ENCODE measurements at places on chromosomes 2 and 18.

GRCh38 chr18:62717169-62717924 is 2.0 kb downstream of the PHLPP1 start:
- no peak for DNase-seq

- DNase-seq, result no peak
These were observed 119.5 kb upstream of the PARD3B start for GRCh38 chr2:204425821-204426220.

DNA sequence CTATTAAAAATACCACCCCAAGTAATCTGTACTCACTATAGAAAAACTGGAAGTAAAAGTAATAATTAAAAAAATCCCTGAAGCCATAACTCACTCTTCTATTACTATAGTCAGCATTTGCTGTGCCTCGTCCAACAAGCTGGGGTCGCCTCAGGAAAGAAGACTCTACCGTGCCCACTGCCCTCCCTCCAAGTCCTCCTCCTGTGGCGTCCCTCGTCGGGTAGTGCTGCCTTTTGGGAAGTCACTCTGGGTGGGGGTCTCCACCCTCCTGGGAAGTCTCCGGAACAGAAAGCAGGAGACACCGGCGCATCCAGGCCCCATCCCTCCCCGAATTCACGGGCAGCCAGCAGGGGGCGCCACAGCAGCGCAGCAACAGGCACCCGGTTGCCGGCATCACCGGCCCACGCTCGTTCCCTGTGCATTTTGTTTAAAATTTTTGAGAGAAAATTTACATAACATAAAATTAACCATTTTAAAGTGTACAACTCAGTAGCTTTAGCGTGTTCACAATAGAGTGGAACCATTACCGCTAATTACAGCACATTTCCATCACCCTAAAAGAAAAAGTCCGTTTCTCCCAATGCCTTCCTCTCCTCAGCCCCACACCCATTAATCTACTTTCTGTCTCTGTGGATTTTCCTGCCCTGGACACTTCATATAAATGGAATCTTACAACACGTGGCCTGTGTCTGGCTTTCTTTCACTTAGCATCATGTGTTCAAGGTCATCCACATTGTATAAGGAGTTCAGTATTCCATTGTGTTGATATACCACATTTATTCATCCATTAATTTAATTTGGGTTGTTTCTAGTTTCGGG is 62.2 kb downstream of the ADNP2 start:
- DNase-seq, result peak; percentile 73

GRCh38 chr2:146081459-146081858 is 1561.5 kb upstream of the ZEB2 start:
- DNase-seq, result no peak

GRCh38 chr2:225471039-225471438 is 71.5 kb downstream of the NYAP2 start:
- no peak for DNase-seq

GRCh38 chr2:240994171-240994896 is 4.1 kb upstream of the SNED1 start:
- DNase-seq, result no peak

GRCh38 chr2:75637568-75637967 is 9.0 kb upstream of the MRPL19 start:
- no peak for DNase-seq

GRCh38 chr2:16194530-16194929 is 254.2 kb downstream of the MYCN start:
- DNase-seq, result no peak

DNA sequence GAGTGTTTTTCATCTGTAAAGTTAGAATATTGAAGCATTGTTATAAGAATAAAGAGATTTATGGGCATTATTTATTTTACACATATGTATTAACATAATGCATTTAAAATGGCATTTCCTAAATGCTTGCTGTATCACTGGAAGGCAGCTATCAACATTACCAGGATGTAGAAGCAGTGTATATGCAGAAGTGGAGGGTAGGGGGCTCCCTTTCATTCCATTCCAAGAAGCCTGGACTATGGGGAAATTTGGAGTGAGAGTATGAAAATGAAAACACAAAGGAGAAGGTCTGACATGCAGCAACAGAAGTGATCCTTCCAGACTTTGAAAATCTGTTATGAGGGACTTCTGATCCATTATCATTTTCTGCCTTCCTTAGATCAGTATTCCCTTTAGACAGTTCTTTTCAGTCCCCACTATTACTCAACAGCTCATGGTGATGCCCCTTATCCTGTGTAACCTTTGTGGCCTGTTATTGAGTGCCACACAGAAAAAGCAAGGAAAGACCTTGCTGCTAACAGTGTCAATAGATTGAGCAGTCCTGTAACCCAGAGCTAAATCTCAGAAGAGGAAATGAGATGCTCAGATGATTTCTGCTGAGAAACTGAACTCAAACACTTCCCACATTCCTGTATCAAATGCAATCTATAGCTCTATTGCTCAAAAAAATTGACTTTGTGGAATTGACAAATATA is 216.6 kb downstream of the HNMT start:
- no peak for DNase-seq

DNA sequence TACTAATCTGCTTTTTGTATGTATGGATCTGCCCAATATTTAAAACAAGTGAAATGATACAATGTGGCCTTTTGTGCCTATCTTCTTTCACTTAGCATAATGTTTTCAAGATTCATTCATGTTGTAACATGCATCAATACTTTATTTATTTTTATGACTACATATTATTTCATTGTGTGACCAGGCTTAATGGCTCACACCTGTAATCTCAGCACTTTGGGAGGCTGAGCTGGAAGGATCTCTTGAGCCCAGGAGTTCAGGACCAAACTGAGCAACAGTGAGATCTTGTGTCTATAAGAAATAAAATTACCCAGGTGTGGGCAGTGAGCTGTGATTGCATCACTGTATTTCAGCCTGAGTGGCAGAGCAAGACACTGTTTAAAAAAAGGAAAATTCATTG is 33.2 kb downstream of the SPOPL start:
- no peak for DNase-seq

GRCh38 chr2:105323111-105323510 is 6.4 kb downstream of the TGFBRAP1 start:
- no peak for DNase-seq

DNA sequence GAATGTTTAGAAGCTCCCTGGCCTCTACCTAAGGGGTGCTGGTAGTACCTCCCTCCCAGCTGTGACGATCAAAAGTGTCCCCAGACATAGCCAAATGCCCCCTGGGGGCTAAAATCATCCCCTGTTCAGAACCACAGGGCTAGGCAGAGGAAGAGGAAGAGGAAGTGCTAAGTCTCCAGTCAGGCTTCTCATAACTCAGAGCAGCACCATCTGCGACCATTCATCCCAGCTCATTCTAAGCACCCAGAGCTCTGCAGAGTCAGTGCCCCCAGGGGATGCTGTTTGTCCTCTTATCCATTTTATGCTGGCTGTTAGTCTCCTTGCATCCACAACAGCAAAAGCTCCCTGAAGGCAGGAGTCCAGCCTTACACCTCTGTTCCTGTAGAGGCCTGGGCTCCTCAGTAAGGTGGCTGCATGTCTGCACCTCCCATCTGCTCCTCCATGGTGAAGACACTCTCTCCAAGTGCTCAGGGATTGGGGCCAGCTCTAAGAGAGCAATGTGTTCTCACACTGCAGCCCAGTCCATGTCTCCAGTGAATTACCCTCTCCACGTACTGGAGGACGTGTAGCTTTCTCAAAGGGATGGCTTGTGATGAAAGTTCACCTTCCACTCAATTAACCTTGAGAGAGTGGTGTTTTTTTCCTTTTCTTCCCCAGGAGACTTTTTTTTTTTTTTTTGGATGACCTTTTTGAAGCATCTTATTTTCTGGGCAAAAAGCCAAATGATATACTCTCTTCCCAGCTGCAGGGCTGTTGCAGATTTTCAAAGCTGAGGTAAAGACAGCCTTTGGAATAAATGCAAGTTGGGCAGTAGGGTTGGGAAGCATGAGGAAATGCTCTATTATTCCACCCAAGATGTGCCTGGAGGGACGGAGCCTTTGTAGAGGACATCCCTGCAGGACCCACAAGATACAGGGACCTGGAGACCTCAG is 158.9 kb upstream of the SLC14A2 start:
- DNase-seq, result peak; percentile 34

DNA sequence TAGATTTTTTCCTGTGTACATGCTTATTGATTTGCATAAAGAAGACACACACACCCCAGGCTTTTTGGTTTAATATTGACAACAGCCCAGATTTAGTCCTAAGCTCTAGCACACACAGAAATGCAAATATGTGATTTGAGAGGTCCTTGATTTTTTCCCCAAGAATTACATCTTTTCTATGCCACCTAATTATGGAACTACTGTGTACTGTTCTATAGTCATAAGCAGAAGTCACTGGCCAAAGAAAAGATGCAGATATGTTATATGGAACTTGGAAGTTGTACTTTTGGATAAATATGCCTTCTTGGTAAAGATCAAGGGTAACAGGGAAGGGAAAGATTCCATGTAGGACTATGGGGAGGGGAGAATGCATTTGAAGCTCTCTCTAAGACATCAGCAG is 105.6 kb downstream of the SETBP1 start:
- no peak for DNase-seq

DNA sequence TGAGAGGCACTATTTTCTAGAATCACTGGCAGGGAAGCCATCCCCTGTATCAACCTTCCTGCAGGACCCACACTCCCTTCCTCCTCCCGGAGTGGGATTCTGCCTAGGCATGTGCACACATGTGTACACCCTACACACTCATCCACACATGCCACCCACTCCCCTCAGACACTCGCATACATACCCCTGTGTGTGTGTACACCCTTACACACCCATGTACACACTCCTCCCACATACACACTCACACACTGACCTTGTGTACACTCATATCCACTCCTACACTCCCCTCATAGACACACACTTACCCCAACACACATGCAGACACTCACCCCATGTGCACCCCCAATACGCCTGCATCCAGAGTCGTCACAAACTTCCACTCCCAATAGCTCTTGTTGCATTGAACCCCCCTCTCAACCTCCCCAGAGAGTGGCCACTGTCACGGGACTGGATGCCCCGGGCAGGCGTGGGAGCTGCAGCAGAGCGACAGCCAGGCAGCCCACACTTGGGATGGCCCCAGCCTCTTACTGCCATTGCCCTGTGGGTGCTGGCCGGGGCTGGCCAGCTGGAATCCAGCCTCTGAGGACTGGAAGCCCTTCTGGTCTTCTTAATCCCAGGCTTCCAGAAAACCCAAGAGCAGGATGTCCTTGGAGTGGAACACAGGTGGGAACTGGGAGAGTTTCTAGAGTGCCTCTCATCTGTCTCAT is 251.0 kb downstream of the LOXHD1 start:
- no peak for DNase-seq

- DNase-seq, result no peak
These were observed 42.5 kb downstream of the PTPRM start for GRCh38 chr18:7609617-7610016.

- DNase-seq, result peak; percentile 86
These were observed 69.4 kb upstream of the SH3RF3 start for GRCh38 chr2:109059474-109060165.

DNA sequence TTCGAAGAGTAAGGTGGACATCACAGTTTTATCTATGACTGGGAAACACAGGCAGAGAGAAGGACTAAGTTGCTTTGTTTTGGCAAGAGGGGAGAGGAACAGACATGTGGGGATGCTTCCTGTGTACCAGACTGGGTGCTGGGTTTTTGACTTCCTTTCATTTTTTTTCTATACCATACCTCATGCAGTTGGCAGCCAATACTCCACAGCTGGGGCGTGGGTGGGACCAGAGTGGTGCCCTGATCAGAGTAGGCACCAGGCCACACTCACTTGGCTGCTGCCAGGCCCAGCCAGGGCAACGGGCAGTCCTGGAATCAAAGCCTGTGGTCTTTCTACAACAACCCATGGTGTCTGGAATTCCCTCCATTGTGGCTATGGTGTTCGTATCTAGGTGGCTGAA is 45.2 kb downstream of the SH3RF3 start:
- no peak for DNase-seq

GRCh38 chr18:42925036-42925435 is 190.4 kb downstream of the RIT2 start:
- no peak for DNase-seq

DNA sequence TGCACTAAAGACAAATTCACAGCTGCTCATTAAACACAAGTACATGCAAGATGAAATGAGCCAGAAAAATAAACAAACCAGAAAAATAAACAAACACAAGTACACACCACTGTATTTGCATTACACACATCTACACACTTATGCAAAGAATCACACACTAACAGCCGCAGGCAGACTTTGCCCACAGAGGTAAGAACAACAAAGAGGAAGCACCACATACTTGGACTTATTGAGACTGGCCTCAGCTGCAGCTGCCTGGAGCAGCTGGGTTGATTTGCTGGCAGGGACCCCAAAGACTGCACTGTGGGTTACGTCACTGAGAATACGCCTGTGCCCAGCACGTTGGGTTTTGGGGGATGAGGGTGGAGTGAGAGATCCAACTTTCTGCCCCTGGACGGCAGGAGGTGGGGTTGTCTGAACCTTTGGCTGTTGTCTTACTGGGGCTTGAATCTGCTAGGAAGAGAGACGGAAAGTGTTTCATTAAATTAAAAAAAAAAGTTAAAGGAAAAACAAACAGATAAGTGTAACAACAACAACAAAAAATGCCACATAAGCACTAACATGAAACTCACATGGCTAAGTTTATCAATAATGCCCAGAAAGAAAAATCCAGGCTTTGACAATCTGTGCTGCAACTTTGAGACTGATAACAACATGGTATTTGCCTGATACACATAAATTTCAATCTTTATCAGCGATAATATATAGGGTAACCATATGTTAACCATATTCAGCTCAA is 71.9 kb upstream of the NFU1 start:
- no peak for DNase-seq

DNA sequence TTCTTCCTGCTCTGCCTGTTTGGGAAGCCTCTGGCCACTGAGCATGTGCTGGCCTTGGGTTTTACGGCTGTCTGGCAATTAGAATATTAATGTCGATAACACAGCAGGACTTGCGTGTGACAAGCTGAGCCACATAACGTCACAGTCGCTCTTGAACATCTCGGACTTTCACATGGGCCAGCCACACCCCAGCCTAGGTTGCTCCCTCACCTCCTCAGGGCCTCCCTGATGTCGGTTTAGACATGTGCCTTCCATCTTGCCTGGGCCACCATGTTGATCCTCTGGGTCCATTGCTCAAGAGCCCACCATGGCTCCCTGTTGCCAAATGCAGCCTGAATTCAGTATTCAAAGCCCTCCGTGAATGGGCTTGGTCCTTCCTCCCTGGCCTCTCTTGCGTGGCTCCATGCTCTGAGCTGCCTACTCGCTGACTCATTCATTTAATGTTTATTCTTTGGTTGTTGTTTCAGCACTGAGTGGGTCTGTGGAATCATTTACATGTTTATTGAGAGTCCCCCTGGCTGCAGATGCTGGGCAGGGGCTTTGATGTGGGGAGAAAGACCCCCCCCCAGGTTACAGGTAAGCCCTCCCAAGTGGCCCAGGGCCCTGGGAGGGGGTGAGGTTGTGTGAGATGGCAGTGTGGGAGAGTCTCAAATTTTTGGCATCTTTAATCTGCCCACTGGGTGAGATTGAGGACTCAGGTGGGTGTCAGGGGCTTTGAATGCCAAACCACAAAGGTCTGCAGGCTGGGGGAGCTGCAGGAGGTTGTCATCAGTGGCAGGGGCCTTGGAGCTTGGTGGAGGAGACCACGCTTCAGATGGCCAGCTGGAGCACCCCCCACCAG is 62.0 kb downstream of the ODC1 start:
- no peak for DNase-seq
